ENCODE measurements at places on chromosomes 7 and 10. TPM values are rescaled to one million over a fixed set of nuclear protein-coding genes. Genes with fewer than 3 reads are reported as not detected.

PNLIPRP3 gene
- not detected for total RNA-seq

COL28A1 gene
- total RNA-seq = 1.1 TPM

STAMBPL1 gene
- total RNA-seq = 4.1 TPM

VSTM2A gene
- total RNA-seq = 0.12 TPM

TRIM74 gene
- total RNA-seq = 0.69 TPM

PALD1 gene
- total RNA-seq = 17.3 TPM

EFCAB10 gene
- total RNA-seq = 0.50 TPM

HOXA2 gene
- not detected for total RNA-seq

GPR37 gene
- total RNA-seq = 32.8 TPM
